ENCODE measurements at places on chromosomes 13 and 19.

- no peak for DNase-seq
These were observed 6.1 kb upstream of the KLK8 start for GRCh38 chr19:51007488-51007887.

DNA sequence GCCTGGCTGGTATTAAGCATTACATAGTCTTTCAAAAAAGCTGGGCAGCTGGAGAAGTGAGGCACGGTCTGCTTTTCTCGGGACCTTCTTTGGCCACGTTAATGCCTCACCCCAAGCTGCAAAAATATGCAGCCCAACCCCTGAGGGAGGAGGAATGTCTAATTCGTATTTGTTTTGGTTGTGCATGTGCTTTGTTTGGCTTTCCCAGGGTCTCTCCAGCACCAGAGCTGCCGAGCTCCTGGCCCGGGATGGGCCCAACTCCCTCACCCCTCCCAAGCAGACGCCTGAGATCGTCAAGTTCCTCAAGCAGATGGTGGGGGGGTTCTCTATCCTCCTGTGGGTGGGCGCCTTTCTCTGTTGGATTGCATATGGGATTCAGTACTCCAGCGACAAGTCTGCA is 7.9 kb downstream of the ATP12A start:
- DNase-seq = no peak

GRCh38 chr19:5534787-5535586 is 32.8 kb downstream of the TINCR start:
- DNase-seq = no peak

DNA sequence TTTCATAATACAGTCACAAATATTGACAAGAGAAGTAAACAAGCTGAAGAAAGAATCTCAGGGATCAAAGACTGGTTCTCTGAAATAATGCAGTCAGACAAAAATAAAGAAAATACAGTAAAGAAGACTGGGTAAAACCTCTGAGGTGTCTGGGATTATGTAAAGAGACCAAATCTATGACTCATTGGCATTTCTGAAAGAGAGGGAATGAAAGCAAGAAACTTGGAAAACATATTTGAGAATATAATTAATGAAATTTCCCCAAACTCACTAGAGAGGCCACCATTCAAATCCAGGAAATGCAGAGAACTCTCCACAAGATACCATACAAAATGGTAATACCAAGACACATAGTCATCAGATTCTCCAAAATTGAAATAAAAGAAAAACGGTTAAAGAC is 53.0 kb upstream of the GPC6 start:
- DNase-seq = no peak

DNA sequence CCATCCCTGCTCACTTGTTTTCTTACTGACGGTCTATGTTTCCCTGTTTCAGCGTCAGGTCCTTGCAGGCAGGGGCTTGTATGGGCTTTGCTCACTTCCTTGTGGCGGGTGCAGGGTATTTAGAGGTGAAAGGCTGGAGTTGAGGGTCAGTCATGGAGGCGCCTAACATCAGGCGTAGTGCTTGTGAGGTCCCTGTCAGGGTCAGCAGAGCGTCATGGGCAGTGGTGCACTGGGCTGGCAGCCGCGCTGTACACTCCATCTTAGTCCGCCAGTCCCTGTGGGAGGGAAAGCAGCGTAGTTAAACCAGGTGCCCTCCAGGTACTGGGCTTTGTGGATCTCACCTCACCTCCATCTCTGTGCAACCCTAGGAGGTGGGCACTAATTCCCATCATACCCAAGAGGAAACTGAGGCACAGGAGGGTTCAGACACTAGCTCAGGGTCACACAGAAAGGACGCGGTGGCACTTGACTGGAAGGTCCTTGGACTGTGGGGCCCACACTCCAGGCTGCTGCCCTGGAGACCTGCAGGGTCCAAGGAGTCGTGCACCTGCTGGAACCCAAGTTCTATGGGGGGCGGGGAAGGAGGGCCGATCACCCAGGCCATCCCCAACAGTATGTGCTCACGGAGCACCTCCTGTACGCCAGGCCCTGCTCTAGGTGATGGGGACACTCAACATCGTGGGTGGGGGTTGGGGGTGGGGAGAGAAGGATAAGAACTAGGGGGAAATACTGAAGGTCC is 4.6 kb downstream of the GRAMD1A start:
- DNase-seq = no peak

DNA sequence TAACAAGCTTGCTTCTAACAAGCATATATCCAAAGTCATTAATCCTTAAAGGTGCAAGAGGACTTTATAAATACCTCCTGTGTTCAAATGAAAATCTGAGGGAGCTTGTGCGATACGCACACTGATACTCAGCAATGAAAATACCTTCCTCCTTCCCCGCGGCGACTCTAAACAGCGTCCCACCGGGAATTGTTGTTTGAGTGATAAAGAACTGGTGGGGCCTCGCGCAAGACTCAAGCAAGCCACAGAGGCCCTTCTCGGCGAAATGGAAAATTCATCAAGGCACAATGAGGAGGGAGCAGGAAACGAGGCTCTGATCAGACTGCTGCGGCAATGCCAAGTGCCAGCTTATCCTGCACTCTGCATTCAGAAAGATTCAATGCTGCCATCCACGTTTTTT is 126.7 kb downstream of the ABCC4 start:
- DNase-seq = no peak

GRCh38 chr19:45446295-45446694 is 21.5 kb upstream of the FOSB start:
- peak; percentile 62 for DNase-seq

- peak; percentile 69 for DNase-seq
These were observed 6.8 kb downstream of the TRAPPC6A start for GRCh38 chr19:45171211-45171623.

DNA sequence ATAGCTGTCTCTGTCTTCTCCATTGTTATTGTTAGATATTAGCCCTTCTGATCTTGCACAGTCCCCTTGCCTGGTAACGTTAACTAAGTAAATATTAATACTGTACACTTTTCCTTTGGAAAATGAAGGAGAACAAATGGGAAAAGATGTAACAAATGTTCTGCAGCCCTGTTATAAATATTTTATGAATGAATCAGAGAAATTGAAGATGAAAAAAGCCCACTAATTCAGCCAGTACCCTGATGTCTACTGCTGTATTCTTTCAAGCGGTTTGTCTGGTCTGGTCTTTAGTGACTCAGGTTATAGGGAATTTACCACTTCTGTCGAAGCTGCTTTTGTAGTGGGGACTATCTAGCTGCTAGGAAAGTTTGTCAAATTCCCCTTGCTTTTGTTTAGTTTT is 121.0 kb downstream of the COG6 start:
- DNase-seq = no peak

DNA sequence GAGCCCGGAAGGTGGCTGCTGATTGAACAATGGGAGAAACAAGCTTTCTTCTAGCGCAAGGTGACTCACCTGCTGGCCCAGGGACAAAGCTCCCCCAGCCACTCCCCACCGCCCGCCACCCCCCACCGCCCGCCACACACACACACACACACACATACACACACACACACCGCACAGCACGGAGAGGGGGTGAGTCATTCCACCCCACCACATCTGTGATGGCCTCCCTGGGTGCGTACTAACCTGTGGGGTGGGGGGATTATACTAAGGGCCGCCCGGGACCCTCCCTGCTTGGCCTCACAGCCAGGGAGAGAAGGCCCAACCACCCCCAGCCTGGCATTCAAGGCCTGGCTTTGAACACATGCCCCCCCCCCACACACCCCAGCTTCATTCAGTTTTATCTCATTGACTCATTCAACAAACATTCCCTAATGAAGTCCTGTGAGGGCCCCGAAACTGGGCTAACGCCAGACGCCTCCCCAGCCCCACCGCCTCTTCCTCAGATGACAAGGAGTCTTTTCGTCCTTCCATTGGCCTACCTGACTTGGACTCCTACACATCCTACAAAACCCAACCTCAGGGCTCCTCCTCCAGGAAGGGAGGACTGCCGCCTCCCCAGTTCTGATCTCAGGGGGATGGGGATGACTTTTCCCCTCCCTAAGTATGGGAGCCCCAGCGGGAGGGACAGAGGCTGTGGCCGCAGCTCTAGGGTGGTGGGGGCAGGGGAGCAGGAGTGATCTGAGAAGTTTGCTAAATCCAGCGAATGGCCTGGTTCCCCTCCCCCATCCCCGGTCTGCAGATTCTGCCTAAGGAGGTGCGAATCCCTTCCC is 5.8 kb upstream of the ONECUT3 start:
- peak; percentile 6 for DNase-seq

DNA sequence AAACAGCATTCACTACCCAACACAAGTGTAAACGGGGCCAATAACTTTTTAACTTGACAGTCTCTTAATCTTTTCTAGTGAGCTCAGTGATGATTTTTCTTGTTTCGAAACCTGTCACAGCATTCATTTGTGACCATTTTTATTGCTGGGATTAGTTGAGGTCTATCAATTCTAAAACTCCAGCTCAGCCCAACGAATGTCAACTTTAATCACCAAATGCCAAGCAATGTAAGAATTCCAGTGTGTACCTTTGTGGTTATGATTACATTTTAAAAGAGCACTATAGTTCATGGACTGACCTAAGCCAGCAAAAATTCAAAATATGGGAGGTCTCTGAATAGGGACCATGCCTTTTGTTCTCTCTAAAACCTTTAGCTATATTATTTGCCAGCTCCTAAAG is 694.3 kb upstream of the SGCG start:
- no peak for DNase-seq

DNA sequence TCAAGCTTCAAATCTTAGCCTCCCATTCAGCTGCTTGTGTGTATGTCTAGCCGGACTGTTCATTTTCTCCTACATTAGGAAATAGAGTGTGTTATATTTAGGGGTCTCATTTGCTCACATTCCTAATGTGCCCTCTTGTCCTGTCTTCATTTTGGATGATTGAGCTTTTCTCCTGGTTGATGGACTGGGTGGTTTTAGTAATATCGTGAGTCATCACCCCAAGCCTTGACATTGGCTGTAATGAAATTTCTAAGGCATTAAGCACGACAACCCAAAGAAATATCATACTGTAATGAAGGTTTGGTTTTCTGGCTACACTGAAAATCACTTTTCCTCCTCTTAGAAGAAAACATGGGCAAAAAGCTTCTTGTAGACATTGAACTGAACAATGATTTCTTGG is 110.7 kb upstream of the WASF3 start:
- DNase-seq = no peak

GRCh38 chr19:45403781-45404556 is 900 bp downstream of the PPP1R13L start:
- peak; percentile 61 for DNase-seq

DNA sequence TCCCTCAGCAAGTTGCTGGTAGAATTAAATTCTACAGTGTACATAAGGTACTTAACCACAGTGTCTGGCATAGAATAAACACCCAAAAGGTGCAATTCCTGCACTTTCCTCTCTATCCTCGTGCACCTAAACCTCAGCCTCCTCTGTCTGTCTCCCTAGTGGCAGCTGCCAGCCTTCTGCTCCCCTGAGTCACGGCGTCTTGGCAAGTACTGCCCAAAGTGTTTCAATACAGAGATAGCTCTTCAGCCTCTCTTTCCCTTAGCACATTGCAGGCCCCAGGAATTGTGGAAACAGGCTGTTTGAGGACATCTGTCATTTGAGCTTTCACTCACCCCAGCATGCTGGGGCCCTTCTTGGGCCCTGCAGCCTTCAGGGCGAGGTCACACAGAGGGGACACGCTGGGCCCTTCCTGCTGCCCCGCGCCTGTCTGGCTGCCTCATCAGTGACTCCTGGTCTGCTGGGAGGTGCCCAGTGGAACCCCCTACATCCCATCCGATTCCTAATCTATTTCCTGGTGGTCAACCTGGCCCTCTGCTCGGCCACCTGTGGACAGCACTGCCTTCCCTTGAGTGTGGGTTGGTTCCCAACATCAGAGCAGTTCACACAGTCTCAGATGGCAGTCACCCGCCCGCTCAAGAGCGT is 19.3 kb downstream of the COL4A2 start:
- DNase-seq = no peak

GRCh38 chr13:105655046-105655445 is 880.4 kb downstream of the EFNB2 start:
- no peak for DNase-seq

GRCh38 chr13:84137292-84137691 is 255.0 kb upstream of the SLITRK1 start:
- DNase-seq = peak; percentile 77

DNA sequence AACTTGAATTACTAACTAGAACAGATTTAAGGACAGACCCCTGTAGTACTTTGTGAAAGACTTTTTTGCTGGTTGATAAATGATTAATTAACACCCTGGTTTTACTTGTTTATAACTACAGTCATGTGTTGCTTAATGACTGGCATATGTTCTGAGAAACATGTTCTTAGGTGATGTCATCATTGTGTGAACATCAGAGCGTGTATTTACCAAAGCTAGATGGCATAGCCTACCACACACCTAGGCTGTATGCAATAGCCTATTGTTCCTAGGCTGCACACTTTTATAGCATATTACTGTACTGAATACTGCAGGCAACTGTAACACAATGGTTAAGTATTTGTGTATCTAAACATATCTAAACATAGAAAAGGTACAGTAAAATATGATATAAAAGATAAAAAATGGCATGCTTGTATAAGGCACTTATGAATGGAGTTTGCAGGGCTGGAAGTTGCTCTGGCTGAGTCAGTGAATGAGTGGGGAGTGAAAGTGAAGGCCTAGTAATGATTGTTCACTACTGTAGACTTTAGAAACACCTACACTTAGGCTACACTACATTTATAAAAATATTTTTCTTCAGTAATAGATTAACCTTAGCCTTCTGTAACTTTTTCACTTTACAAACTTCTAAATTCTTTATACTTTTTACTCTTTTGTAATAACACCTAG is 260.3 kb downstream of the KCNRG start:
- no peak for DNase-seq

GRCh38 chr13:38606699-38607535 is 80.0 kb upstream of the FREM2 start:
- no peak for DNase-seq

DNA sequence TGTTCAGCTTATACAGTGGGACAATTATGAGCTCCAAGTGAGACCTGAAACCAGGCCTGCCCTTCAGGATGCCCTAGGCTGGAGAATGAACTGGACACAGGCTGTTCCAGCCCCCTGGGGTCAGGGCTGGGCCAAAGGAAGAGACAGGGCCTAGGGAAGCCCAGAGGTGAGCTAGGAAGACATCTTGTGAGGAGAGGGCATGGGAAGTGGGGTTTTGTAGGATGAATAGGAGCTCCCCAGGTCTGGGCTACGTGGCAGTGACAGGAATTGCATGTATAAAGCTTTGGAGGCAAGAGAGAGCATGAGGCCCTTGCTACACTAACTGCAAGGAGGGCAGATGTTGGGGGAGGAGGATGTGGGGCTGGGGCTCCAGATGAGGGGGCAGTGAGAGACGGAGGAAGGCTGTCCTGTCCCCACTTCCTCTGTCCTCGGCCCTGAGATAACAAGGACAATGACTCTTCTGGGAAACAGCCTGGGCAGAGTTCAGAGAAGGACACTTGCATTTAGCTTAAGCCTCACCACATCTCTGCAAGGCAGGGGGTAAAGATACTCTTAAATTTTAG is 1.5 kb upstream of the TBXA2R start:
- no peak for DNase-seq

GRCh38 chr13:51907040-51907732 is 45.4 kb downstream of the CCDC70 start:
- DNase-seq = no peak

GRCh38 chr13:109780845-109781383 is 5.5 kb downstream of the IRS2 start:
- no peak for DNase-seq

- no peak for DNase-seq
These were observed 40.6 kb downstream of the WDFY2 start for GRCh38 chr13:51624695-51625345.

- DNase-seq = no peak
These were observed 8.9 kb downstream of the PTGIR start for GRCh38 chr19:46615966-46616365.

Measured in CD4-positive, alpha-beta T cell treated with Interleukin-1 beta for 1 hour (primary cell).